ENCODE measurements at places on chromosomes 11 and 22.
A peak's percentile ranks its signal among the peaks of the same experiment; 100 is the strongest.

- H3K4me3 ChIP-seq, result no peak overlapping the region
- no peaks in the 10 kb centered on the region for H3K27me3 ChIP-seq
- H3K27ac ChIP-seq, result no peak overlapping the region
- H3K36me3 ChIP-seq, result peaks cover 1% of the 10 kb centered on the region
- peaks cover 10% of the 10 kb centered on the region for H3K4me1 ChIP-seq
Measured at GRCh38 chr11:35800970-35801953, 138.7 kb downstream of the TRIM44 start.

GRCh38 chr22:50274311-50274710 lies 4.1 kb upstream of the MAPK11 start:
- no peaks in the 10 kb centered on the region for H3K36me3 ChIP-seq
- peaks cover 18% of the 10 kb centered on the region for H3K27me3 ChIP-seq
- H3K27ac ChIP-seq, result no peak overlapping the region
- peaks cover 25% of the 10 kb centered on the region for H3K4me1 ChIP-seq

DNA sequence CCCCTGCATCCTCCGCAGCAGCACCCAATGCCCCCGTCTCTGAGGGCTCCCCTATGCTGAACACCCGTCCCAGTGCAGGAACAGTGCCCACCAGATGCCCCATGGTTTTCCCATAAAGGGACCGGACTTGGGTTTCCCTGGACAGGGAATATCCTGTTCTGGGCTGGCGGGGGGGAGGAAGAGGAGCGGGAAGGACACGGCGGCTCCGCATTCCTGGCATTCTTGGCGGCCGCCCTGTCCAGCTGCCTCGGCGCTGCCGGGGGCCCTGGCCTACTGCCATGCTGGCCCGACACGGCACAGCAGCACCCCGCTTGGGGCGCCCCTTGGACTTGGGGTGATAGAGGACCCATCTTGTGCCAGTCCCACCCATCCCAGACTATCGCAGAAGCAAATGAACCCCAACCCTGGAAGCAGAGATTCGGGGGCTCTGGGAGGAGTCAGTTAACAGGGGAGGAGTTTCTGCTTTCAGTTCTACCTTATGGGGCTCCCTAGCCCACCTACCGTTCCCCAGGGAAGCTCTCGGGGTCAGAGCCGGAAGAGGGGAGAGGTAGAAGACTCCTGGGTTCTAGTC lies 23.7 kb upstream of the CBX7 start:
- no peak overlapping the region for H3K4me3 ChIP-seq
- H3K27me3 ChIP-seq, result no peaks in the 10 kb centered on the region
- H3K4me1 ChIP-seq, result peaks cover 28% of the 10 kb centered on the region
- H3K27ac ChIP-seq, result no peak overlapping the region
- DNase-seq, result no peak
- no peaks in the 10 kb centered on the region for H3K36me3 ChIP-seq

DNA sequence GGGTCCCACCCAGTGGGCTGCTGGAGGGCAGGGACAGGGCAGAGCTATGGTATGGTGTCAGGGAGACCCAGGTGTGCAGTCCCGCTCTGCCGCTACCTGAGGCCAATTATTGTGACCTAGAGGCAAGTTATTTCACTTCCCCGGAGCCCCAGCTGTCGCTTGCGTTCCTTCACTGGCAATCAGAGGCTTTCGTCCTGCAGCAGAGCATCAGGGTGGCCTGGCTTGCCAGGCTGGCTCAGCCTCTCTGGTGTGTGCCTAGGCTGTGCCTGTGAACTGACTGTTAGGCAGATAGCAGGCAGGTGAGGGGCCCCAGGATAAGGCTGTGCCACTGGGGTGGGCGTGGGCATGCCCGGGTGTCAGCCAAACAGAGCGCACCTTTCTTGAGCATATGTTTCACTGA lies 31.4 kb downstream of the GLB1L2 start:
- H3K27ac ChIP-seq, result no peak overlapping the region
- H3K4me3 ChIP-seq, result no peak overlapping the region
- no peak for DNase-seq
- no peaks in the 10 kb centered on the region for H3K4me1 ChIP-seq

GRCh38 chr22:39833093-39833492 lies 60.5 kb downstream of the ENTHD1 start:
- no peak overlapping the region for H3K4me3 ChIP-seq
- H3K36me3 ChIP-seq, result no peaks in the 10 kb centered on the region
- H3K27me3 ChIP-seq, result no peaks in the 10 kb centered on the region
- H3K27ac ChIP-seq, result peak overlapping the region; percentile 1
- DNase-seq, result no peak

DNA sequence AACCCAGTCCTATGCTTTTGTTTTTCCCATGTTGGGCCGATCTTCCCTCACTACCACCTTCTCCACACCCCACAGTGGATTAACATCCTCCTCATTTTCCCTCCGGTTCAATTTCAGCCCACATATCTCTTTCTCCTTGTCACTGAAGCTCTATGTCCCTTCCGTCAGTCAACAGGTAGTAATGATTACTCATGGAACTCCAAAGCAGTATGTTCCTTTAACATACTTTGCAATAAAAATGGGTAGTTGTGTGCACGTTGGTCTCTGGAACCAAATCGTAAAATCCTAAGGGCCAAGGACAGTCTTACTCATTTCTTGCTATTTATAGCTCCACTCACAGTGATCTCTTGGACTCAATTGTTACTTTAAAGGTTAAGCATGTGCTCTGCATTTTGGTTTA lies 20.2 kb downstream of the AMOTL1 start:
- no peak overlapping the region for H3K27ac ChIP-seq
- no peak overlapping the region for H3K4me3 ChIP-seq
- no peaks in the 10 kb centered on the region for H3K4me1 ChIP-seq
- H3K27me3 ChIP-seq, result no peaks in the 10 kb centered on the region

DNA sequence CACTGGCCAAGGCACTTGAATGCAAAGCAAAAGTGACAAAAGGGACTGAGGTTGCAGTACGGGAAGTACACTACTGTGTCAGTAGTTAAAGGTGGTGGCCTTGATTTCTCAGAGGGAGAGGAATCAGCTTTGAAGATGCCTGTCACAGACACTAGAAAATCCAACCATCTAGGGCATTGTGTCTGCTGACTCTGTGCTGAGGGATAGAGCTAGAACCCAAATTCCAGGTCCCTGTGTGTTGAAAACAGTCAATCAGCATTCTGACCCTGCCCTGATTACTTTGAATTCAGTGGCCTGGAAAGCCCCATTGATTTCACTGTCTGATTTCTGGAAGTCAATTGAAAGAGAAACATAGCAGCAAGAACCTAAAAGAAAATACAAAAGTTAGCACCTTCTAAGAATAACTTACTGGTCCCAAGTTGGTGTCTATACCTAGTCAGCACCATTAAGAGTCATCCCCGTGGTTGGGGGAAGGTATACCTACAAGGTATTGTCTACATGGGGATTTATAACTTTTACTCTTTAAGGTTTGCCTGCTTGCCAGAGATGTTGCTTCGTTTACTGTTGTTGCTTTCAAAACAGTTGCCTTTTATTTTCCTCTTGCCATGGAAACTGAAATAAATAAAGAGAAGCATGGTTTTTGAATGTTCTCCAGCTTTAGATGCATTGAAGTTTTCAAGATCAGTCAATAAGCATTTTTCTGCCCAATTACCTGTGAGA lies 97.3 kb downstream of the PDHX start:
- peak overlapping the region; percentile 65 for H3K27ac ChIP-seq
- no peaks in the 10 kb centered on the region for H3K27me3 ChIP-seq

DNA sequence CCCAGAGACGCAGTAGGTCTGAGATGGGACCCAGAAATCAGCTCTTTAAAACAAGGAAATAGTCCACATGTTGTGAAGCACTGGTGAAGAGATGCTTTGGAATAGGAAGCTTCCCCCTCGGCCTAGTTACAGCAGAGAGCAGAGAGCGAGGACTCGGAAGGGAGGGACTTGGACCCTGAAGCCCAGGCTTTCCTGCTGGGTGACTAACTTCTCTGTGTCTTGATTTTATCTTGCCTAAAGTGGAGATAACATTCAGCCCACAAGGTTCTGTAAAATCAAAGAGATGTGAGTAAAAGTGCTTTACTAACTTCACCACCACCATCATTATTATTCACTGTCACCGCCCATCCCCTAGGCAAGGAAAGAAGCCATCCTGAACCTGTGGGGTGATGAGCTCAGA lies 58.4 kb downstream of the THAP12 start:
- DNase-seq, result no peak
- peaks cover 12% of the 10 kb centered on the region for H3K27me3 ChIP-seq
- no peaks in the 10 kb centered on the region for H3K4me1 ChIP-seq
- no peak overlapping the region for H3K27ac ChIP-seq

GRCh38 chr11:12473381-12473780 lies 96.0 kb downstream of the PARVA start:
- no peak overlapping the region for H3K4me3 ChIP-seq
- H3K4me1 ChIP-seq, result no peaks in the 10 kb centered on the region
- no peak overlapping the region for H3K27ac ChIP-seq
- no peaks in the 10 kb centered on the region for H3K27me3 ChIP-seq
- no peak for DNase-seq

- H3K27ac ChIP-seq, result no peak overlapping the region
- H3K4me1 ChIP-seq, result no peaks in the 10 kb centered on the region
- H3K36me3 ChIP-seq, result no peaks in the 10 kb centered on the region
Measured at GRCh38 chr11:35874751-35875450, 69.0 kb upstream of the LDLRAD3 start.

DNA sequence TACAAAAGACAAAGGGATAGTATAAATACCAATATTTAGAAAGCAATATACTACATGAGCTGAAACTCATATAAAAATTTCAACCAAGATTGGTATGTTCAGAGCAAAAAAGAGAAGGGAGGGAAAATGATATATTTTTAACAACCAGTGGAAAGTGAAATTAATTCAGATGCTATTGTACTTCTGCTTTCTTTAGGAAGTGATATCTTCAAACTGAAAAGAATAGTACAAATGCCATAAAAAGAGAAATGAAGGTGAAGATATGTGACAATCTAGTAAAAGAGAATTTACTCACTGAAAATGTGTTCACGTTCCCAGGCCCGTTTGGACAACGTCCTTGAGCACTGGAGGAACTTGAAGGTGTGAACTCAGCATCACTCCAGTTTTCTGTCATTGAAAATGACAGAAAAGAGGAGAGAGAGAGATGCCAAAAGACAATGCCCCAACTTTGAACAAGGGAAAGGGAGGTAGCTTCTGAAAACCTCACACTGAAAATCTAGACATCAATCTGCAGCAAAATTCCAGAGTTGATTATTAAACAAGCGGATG lies 47.5 kb downstream of the SC5D start:
- H3K36me3 ChIP-seq, result no peaks in the 10 kb centered on the region
- H3K27ac ChIP-seq, result peak overlapping the region; percentile 62
- H3K4me1 ChIP-seq, result peaks cover 29% of the 10 kb centered on the region
- no peak overlapping the region for H3K4me3 ChIP-seq
- no peaks in the 10 kb centered on the region for H3K27me3 ChIP-seq

GRCh38 chr11:29713831-29714320 lies 303.0 kb downstream of the KCNA4 start:
- H3K4me1 ChIP-seq, result no peaks in the 10 kb centered on the region
- H3K36me3 ChIP-seq, result no peaks in the 10 kb centered on the region
- no peak overlapping the region for H3K27ac ChIP-seq
- no peaks in the 10 kb centered on the region for H3K27me3 ChIP-seq
- no peak overlapping the region for H3K4me3 ChIP-seq

DNA sequence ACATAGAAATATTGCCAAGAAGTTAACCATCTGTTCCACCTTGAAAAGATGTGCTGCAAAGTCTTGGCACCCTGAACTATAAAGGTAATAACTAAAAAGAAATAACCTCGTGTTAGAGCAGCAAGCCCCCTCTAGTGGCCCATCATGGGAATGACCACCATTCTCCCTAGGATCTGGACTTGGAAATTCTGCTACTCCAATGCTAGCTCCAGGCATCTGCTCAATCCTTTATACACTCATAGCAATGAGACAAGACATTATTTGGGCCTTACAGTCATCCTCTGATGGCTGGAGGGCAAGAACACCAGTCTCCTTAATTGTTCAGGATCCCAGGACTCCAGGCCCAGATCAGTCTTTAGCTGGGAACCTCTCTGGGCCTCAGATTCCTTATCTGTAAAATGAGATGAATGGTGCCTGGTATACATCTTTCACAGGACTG lies 76.0 kb downstream of the CWC15 start:
- peak; percentile 47 for DNase-seq
- no peaks in the 10 kb centered on the region for H3K36me3 ChIP-seq
- no peak overlapping the region for H3K4me3 ChIP-seq

DNA sequence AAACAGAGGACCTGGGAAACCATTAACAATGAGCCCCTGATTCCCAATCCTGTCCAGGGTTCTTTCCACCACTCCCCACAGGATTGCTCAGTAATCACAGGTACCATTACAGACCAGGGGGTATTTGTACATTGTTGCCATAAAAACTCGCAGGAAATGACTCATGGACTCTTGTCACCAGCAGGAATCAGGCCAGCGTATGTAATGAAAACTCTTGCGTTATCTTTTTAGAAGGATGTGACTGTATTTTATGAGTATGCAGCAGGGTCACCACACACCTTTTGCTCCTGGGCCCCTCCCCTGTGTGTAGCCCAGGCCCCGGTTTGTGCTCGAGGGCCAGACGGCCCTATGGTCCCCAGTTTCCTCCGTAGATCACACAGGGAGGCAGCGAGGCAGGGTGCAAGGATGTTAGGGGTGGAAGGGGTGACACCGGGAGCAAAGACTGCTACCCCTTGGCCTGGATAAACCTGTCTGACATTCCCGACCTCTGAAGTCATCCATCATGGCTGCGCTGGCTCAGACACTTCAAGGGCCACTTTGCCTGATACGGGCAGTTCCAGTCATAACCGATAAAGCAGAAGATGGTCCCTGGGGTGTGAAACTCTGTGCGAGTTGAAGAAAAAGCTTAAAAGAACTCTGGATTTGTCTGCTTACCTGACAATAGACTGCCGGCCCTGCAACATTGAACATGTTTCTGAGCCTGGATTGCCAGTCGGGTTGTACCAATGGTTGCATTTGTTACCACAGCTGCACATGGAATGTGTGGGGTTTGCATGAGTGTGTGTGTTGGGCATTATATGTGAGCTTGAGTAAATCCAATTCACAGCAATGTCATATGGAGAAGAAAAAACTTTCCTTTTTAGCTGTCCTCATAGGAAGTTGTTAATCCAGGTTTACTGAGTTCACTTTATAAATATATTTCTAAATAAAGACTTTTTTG lies 56.9 kb downstream of the MICAL2 start:
- no peak overlapping the region for H3K27ac ChIP-seq
- no peaks in the 10 kb centered on the region for H3K4me1 ChIP-seq
- H3K36me3 ChIP-seq, result no peaks in the 10 kb centered on the region
- H3K27me3 ChIP-seq, result no peaks in the 10 kb centered on the region
- H3K4me3 ChIP-seq, result no peak overlapping the region

GRCh38 chr22:29343313-29343805 lies 27.9 kb upstream of the RASL10A start:
- H3K27me3 ChIP-seq, result no peaks in the 10 kb centered on the region
- no peak overlapping the region for H3K4me3 ChIP-seq
- no peak overlapping the region for H3K27ac ChIP-seq
- DNase-seq, result no peak
- H3K4me1 ChIP-seq, result no peaks in the 10 kb centered on the region

DNA sequence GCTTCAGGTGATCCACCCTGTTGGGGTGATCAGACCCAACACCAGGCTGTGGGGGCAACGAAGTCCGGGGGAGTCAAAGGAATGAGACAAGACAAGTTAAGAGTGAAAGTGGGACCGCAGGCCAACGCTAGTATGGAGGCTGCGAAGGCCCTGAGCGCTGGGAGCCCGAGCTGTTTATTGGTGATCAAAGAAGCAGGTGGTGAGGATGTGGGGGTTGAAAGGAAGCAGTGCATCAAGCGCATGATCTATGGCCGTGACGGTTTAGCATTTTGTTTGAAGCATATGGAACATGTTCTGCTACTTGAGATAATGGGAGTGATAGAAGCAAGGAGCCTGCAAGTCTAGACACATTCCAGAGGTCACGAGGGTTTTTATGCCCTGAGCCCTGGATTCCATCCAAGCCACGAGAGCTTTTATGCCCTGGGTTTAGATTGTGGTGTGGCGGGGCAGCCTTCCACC lies 49.5 kb downstream of the MCHR1 start:
- DNase-seq, result peak; percentile 56
- H3K4me1 ChIP-seq, result peaks cover 15% of the 10 kb centered on the region
- no peaks in the 10 kb centered on the region for H3K36me3 ChIP-seq
- H3K4me3 ChIP-seq, result peak overlapping the region; percentile 15
